Activated CD8-positive, alpha-beta memory T cell treated with anti-CD3 and anti-CD28 coated beads, Interleukin-2, amount 50 U/mL, for 48 hours (primary cell): ENCODE measurements at places on chromosomes 2 and 18.

DNA sequence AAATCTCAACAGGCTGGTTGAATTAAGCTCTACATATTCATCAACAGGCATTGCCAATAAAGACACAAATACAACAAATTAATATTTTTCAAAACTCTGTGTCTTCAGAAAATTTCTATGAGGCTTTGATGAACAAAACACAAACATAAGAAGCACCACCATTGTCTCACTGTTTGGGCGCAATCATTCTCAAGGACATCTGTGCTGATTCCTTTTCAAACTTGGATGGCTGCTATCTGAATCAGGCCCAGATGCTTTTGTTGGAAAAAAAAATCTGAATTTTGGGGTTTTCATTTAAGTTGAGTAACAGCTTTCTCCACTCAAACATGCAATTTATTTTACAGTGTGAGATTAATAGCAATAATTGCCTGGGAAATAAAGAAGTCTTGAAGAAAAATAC, 173.8 kb downstream of the NRXN1 start:
- DNase-seq, result no peak

GRCh38 chr2:129233751-129234406, 745.6 kb upstream of the RAB6C start:
- DNase-seq, result no peak

DNA sequence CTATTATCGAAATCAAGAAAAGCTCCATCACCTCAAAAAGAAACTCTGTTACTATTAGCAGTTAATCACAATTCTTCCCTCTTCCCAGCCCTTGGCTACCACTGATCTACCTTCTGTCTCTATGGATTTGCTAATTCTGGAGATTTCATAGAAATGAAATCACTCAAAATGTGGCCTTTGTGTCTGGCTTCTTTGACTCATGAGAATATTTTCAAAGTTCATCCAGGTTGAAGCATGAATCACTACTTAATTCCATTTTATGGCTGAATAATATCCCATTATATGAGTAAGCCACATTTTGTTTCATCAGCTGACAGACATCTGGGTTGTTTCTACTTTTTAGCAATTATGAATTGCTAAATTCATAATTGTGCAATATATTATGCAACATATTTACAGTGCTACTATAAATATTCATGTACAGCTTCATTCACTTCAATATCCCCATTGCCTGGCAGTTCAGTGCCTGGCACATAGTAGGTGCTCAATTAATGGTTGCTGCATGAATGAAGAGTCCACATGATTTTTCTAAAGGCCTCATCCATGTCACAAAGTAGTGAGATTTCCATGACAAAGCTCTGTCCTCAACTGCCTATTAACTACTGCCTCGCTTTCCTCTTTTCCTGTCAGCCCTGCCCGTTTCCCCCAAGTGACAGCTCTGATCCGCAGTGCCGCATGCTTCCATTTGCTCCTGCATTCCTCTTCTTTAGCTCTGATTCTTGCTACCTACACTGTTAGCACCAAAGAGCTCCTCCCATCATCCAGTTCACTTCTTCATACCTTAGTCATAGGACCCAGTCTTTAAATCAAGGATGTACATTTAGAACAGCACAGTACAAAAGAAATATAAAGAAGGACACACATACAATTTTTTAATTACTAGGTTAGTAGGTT, 32.8 kb downstream of the CCDC93 start:
- no peak for DNase-seq

DNA sequence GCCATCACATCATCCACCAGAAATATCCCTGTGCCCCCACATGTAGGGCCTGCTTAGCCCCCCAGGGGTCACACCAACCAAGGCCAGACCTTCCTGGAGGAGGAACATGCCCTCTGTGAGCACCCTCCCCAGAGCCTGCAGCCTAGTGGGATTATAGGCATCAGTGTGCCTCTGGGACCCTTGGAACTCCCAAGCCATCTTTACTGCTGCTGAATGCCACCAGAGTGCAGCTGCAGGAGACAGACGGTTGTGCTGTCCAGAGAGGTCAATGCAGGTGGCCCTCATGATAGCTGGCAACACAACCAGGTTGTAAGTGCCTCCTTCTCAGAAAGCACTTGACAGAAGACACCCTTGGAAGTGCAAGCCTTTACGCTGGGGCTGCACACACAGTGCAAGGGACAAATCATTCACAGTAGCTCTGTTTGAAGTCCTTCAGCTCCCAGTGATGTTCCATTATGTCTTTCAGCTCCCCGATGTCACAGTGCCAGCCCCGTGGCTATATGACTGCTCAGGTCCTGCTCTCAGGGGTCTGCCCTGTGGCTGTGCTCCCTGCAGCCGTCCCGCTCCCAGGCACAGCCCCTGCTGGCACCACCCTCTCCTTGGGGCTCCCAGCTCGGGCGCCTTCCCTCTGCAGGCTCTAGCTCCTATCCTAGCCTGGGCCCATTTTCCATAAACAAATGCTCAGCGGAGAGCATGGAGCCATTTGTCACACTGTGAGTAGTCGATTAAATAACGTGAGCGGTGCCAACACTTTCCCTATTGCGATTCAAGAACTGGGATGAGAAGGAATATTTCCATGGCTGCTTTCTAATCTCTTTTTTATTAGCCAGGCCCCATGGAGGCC, 65.1 kb downstream of the EDAR start:
- DNase-seq, result no peak

- DNase-seq, result no peak
Observed at GRCh38 chr2:240162939-240163714, 22.7 kb upstream of the OTOS start.

GRCh38 chr18:47771922-47772321, 158.5 kb downstream of the SMAD2 start:
- DNase-seq, result no peak

DNA sequence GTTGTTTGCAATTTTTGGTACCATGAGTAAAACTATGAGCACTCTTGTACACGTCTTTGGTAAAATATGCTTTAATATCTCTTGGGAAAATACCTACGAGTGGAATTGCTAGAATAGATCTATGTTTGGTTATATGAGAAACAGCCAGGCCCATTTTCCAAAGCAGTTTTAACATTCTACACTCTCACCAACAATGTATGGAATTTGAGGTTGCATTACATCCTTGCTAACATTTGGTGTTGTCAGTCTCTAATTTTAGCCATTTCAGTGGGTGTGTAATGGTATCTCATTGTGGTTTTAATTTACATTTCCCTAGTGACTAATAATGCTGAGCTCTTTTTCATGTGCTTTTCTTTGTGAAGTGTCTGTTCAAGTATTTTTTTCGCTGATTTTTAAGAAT, 118.9 kb upstream of the TCF4 start:
- no peak for DNase-seq

DNA sequence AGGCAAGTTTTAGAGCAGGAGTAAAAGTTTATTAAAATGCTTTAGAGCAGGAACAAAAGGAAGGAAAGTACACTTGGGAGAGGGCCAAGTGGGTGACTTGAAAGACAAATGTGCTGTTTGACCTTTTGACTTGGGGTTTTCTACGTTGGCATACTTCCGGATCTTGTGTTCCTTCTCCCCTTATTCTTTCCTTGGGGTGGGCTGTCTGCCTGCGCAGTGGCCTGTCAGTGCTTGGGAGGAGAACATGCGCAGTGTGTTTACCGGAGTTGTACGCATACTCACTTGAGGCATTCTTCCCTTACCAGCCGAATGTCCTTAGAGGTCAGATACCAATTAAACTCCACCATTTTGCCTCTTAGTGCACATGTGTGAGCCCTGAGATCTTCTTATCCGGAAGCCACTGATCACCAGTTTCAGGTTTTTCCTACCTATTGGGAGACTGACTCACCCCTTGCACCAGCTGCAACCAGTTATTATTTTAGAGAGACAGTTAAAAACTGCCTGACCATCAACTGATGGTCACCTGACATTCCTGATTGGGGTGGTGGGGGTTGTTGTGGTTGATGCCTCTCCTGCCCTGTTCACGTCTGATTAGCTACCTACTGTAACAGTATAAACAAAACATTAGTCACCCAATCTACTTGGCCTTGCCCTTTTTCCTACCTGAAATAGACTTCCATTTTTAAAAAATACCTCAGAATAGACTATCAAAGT, 67.5 kb downstream of the NYAP2 start:
- no peak for DNase-seq

- no peak for DNase-seq
Observed at GRCh38 chr2:171487201-171487600, 35.1 kb upstream of the CYBRD1 start.

- DNase-seq, result no peak
Observed at GRCh38 chr2:10861765-10862164, 49.2 kb upstream of the PDIA6 start.

DNA sequence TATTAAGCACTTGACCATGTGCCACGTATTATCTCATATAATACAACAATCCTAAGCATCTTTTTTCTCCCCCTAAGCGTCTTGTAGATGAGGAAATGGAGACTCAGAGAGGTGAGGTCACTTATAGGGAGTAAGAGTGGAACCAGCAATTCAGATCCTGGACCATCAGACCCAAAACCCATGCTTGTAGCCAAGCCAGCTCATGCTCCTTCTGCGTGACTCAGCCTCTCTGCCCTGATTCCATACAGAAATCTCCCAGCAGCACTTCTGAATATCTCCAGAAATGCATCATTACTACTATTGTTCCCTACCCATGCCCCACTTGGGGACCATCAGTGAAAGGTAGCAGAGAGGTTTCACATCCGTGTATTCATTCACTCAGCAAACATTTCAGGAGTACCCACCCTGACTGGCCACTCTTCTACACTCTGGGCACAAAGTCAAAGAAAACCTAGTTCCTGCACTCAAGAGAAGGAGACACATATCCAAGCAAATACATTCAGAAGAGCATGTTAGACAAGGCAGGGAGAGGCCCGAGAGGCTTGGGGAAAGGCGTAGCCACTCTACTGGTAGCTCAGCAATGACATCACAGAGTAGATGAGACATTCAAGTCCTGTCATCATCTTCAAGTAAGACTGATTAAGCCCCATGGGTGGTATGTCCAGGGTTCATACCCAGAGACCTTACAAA, 141.9 kb downstream of the MTCL1 start:
- no peak for DNase-seq

GRCh38 chr2:216872624-216873023, 12.8 kb upstream of the TNP1 start:
- no peak for DNase-seq

- no peak for DNase-seq
Observed at GRCh38 chr2:27805180-27805579, 33.7 kb downstream of the MRPL33 start.

DNA sequence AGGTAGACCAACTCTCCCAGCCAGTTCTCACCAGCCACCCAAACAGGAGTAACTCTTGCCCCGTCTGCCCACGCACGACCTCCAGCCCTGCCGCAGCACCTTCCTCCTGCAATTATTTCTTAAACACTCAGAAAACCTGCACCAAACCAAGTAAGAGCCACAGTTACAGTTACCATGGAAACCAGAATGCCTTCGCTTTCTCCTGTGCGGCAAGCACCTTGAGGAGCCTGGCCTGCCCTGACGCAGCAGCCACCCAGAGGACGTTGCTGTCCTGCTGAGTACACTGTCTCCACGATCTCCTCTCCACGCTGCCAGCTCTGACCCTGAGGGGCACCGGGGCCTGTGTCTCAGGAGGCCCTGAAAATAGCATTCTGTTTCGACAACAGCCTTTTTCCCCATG, 94.3 kb upstream of the SMIM21 start:
- DNase-seq, result no peak

DNA sequence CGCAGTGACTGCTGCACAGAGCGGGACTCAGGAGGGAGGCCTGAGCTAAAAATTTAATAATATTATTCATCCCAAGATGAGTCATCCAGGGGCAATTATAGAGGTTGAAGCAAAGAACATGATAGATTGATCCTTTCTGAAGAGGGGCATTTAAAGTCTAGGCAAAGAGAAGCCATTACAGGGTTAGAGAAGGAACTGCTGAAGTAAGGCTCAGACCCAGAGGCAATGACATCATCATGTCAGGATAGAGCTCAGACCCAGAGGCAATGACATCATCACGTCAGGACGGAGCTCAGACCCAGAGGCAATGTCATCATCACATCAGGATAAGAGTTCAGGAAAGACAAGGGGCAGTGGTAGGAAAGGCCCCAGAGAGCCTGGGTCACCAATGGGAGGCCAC, 184.0 kb downstream of the TMEM18 start:
- no peak for DNase-seq

DNA sequence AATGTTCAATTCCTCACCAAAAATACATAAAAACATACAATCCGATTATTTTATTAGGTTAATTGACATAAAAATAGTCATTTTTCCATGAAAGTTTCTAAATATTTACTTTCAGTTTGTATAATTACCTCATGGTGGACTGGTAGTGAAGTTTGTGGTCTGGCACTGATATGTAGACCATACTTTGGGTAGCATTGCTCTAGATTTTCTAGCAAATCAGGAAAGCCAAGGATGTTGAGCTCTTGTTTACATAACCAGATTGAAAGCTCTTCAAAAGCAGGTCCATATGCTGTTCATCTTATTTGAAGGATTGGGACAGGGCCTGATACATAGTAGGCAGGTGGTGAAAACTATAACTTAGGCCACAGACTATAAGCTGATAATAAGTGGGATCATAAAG, 61.8 kb downstream of the COMMD1 start:
- no peak for DNase-seq

GRCh38 chr2:21317131-21317530, 193.4 kb downstream of the TDRD15 start:
- DNase-seq, result peak; percentile 56

- no peak for DNase-seq
Observed at GRCh38 chr2:237131749-237132533, 46.3 kb downstream of the COPS8 start.

GRCh38 chr2:142983174-142983573, 105.7 kb downstream of the KYNU start:
- no peak for DNase-seq

- DNase-seq, result peak; percentile 29
Observed at GRCh38 chr2:238326801-238327365, 6.6 kb downstream of the TRAF3IP1 start.

DNA sequence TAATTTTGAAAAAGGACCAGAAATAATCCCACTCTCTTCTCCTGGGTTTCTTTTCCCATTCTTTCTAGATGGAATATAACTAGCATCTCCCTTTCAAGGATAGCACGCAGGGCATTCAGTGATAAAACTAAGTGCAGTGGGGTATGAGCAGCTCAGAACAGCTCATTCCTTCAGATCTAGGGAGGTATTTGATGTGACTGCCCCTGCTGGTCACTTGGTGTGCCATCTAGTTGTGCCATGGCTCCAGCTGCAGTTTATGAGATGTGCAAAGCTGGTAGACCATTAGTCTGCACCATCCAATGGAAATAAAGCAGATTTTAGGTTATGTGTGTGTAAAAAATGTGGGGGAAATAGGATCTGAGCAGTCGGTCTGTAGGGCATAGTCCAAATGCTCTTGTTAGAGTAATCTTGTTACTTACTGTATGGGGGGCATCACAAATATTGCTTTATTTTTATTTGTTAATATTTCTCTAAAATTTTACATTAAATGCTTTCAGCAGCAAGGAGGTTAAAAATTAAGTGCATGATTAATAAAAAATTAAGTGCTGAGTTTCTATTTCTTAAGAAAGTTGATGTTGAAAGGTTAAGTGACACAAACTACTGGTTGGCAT, 38.9 kb downstream of the CTAGE1 start:
- no peak for DNase-seq

GRCh38 chr2:231152800-231153557, 28.1 kb upstream of the HTR2B start:
- DNase-seq, result no peak

GRCh38 chr2:17326717-17327116, 191.5 kb downstream of the RAD51AP2 start:
- DNase-seq, result no peak
